ENCODE measurements at places on chromosomes 12 and 14.

GRCh38 chr12:54251667-54252284, 28.1 kb downstream of the CBX5 start:
- DNase-seq: no peak

DNA sequence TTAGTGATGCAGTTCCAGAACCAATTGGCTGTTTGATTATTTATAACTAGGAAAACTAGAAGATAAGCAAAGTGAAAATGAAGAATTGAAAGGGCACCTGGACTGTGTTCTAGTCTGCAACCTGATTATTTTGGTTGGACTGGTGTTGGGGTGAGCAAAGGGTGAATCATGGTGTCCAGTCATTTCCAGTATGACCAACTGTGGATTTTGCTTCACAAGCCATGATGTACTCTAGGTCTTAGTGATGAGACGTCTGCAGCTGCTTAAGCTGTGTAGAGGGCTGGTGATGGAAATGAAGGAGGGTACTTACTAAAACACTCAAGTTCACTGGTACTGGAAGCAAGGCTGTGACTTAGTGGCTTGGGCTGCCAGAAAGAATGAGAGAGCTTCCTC, 193.2 kb upstream of the FRMD6 start:
- no peak for DNase-seq

GRCh38 chr14:34035177-34035933, 84.5 kb upstream of the EGLN3 start:
- DNase-seq: no peak

DNA sequence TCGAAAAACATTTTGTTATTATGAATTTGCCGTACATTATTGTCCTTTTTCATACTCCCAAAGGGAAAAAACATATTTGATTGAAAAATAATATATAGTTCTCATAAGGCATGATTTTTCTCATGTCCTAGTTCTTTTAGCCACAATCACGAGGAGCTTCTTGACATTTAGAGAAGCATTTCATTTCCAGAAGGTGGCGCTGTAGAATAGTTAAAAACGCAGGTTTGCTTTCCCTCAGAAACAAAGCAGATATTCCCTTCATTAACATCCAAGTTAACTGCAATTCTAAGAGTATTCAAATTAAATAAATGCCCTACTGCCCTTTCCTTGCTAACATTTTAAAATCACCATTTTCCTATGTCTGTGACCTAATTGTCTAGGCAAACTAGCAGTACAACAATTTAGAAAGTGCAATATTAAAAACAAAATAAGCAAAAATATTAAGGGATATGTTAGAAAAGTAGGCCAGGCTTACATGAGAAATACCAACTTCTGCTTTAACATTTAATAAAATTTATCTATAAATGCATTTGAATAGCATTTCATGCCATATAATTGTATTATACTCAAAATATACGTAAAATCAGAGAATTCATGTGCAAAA, 10.9 kb upstream of the PIK3C2G start:
- DNase-seq: peak; percentile 22

DNA sequence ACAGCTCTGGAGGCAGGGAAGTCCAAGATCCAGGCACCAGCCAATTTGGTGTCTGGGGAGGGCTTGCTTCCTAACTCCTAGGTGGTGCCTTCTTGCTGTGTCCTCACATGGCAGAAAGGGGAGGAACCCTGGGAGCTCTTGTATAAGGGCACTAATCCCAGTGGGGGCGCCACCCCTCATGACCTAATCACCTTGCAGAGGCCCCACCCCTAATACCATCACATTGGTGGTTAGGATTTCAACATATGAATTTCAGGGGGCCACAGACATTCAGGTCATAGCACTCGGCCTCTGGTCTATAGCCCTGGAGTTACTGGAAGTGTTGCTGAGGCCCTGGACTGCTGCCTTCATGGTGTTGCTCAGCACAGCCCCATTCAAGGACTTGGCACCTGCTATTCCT, 14.6 kb downstream of the PSMD9 start:
- DNase-seq: no peak

DNA sequence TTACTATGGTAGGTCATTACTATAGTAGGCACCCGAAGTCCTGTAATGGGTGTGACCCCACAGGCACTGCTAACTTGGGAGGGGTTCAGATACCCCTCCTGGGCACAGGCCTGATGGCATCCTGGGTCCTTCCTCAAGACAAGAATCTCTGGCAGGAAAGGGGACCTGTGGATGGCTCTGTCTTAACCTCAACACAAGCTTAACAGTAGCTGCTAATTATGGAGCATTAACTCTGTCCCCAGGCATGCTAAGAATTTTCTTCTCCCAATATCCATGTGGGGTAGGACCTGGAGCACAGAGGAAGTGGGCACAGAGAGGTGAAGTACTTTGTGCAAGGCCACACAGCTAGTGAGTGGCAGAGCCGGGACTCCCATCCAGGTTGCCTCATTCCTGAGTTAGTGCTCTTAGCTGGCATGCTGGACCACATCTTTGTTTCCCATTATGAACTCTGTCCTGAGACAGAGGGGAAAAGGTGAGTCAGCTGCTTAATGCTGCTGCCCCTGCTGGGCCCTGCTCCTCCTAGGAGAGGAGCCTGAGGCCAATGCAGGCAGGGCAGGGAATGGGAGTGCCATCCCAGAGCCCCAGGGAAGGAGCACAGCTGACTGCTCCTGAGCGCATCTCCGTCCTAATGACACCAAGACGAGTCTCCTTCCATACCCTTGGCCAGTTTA, 32.1 kb downstream of the GALNT16 start:
- DNase-seq: no peak
